ENCODE measurements at places on chromosomes 12 and 14. TPM values are rescaled to one million over a fixed set of nuclear protein-coding genes. Genes with fewer than 3 reads are reported as not detected.

DNA sequence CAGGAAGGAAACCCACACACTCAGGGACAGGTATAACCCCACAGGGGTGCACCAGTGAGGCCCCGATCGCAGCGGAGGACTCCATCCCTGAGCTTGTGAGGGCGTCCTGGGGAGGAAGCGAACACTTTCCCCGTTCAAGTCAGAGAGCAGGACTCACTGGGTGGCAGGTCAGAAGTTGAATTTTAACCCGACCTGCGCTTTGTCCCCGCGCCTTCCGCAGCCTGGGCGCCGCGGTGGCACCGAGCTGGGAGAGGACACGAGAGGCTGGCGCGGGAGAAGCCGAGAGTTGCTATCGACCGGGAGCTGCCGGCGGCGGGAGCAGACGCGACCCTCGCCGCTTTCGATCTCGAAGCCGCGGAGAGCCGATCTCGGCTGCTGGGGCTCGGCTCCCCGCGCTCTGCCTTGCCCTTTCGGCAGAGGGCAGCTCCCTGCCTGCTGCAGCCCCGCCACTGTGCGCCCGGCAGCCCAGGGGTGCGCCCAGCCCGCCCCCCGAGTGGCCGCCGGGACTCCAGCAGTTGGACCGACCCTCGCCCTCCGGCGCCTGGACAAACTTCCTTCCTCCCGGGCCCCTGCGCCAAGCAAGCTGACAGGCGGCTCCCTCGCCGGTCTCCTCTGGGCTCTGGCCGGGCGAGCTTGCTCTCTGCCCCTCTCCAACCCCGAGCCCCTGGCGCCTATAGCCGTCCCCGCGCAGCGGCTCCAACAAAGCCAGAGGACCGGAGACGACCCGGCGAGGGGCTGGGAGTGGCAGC, 918 bp downstream of the LIN7A start:
- DNase-seq: no peak

DNA sequence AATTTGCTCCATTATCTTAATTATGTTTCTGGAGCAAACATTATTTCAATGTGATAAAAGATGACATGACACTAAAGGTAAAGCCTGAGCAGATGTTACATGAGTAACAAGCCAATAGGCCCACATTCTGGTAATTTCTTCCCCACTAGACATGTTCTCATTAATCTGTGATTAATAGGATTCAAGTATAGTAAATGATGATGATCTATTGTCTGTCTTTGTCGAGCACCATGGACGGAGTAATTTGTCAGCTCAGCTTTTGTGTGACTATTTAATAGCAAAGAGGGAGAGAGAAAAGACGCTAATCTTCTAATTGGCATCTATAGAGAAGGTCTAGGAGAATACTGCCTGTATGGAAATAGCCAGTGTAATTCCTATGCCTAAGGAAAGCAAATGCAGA, 62.2 kb upstream of the INSM2 start:
- DNase-seq: no peak

GRCh38 chr12:131603106-131603938, 107.6 kb upstream of the SFSWAP start:
- no peak for DNase-seq

The MIP gene
- 0.29 TPM for total RNA-seq

- no peak for DNase-seq
Observed at GRCh38 chr12:8779281-8779680, 43.1 kb upstream of the A2ML1 start.

The TRPV4 gene
- 0.96 TPM for total RNA-seq

DNA sequence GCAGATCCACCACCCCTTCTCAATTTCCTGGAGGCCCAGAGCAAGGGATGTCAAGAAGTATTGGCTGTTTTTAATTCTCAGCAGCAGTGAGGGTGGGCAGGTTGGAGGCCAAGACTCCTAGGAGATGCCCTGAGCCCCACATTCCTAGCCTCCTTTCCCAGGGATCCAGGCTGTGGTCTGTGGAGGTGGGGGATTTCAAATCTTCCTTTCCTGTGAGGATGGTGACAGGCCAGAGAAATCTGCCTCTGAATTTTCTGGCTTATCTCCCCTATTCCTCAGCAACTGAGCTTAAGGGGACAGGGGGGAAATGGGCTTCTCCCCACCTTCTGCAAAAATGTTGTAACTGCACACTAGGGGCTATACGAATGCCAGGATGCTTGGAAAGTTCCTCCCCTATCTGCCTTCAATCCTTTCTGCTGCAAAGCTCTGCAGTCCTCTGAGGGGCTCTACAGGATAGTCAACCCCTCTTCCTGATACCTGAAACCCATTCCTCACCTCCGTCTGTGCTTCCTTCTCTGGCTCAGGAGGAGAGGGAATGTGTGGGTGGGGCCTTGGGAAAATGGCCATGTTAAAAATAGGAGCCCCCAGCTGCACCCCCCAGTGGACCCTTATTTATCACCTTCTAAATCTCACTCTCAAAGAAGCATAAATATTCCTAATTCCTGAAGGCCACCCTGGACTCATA, 6.6 kb downstream of the GPR84 start:
- no peak for DNase-seq

- no peak for DNase-seq
Observed at GRCh38 chr14:29444805-29445204, 482.8 kb downstream of the PRKD1 start.

The CABP1 gene
- not detected for total RNA-seq

The TMEM229B gene
- total RNA-seq: 3.7 TPM

Measured in RPMI7951 (cell line).